ENCODE measurements at places on chromosomes 6 and 20.
A peak's percentile ranks its signal among the peaks of the same experiment; 100 is the strongest.

DNA sequence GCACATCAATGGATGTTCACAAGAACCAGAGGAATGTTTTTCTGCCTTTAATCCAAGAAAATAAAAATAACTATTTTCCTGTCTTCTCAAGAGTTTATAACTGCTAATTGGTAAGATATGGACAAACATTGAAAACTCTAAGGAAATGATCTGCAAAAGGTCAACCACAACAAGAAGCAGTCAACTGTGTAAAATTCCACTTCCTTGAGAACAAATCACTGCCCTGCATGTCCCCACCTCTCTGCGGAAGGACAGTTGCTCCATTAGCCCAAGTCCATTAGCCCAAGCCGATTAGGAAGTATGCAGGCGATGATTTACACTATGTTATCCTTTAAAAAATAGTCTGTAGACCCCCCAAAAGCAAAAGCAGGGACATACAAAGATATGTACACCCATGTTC is 27.6 kb downstream of the SLC22A23 start:
- no peak for DNase-seq

DNA sequence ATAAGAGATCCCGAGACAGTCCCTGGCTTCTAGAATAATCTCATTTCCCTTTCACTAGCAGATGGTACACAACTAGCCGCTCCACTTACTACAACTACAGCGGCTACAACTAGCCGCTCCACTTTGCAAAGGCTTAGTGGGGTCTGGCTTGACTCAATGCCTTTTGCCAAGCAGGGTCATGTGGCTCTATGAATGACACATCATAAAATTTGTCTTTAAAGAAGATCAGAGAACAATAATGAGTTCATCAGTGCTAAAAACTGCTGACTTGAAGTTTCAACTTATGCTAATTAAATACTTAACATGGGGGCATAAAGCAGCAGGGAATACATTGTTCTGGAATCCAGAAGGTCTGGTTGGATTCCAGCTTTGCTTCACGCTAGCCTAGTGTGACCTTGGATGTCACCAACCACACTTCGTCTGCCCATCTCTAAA is 2.0 kb upstream of the MICAL1 start:
- no peak for DNase-seq

DNA sequence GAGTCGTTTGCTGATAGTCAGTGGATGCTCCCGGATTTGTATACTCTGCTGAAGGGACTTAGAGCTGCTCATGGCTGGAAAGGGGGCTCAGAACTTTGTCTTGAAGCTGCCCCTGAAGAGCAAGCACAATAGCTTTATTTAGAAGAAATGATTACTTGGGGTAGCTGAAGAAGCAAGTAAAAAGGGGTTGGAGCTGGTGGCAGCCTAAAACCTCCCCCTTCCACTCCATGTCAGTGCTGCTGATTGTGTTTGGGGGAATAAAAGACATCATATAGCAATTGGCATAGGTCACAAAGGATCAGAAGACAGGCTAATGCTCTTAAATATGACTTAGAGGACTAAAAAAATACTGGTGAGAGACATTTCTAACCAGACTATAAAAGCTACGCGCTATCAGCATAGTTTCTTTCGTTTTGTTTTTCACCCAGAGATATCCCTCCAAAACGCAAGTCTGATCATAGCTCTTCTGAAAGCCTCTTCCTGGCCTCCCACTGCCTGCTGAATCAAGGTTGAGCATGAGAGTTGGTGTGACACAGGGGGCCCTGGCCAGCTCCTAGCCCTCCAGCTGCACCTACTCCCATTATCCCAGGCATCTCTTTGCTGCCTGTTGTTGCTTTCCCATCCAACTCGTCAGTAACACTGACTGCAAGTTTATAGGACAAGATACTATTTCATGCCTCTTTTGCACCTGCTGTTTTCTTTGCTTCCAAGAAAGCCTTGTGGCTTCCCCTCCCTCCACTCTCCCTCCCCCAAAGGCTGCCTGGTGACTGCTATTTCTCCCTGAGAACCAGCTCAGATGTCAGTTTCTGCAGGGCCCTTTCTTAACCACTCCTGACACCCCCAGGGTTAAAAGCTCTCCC is 33.9 kb upstream of the SGK1 start:
- DNase-seq: peak; percentile 39

- DNase-seq: no peak
These were observed 417 bp downstream of the NFATC2 start for GRCh38 chr20:51542033-51542570.

DNA sequence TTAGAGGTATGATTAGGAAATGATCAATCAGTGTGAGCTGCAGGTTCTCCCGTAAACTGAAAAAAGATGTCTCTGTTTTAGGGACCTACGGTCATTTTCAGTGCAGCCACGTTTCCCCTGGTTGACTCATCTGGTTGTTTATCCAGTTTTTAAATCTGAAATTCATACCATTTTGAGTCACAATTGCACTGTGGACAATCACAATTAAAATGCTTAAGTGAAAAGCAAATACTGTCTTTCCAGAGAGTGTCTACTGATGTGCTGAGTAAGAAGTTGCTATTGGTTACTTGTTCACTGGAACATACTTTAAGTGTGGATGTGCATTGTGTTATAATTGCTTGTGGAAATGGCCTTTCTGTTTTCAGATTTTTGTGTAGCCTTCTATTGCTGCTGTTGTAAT is 305.1 kb upstream of the SASH1 start:
- no peak for DNase-seq

DNA sequence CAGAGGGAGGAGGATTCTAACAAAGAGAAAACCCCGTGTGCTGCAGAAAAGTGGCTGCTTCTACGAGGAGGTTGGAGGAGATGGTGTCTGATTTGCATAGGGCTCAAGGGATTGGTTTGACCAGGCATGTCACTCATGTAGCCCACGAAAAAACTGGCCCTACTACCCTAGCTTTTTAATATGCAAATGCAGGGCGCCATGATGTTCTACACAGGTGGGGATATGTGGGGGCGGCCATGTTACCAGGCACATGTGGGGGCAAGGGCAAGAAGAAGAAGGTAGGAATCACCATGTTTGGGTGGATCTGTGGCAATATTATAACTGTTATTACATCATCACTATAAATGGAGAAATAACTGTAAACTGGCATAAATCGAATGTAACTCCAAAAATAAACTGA is 9.9 kb downstream of the KIAA1755 start:
- DNase-seq: no peak

- no peak for DNase-seq
These were observed 92.7 kb upstream of the SIRPA start for GRCh38 chr20:1802385-1803060.

GRCh38 chr20:48822879-48823385 is 4.9 kb downstream of the PREX1 start:
- DNase-seq: no peak

DNA sequence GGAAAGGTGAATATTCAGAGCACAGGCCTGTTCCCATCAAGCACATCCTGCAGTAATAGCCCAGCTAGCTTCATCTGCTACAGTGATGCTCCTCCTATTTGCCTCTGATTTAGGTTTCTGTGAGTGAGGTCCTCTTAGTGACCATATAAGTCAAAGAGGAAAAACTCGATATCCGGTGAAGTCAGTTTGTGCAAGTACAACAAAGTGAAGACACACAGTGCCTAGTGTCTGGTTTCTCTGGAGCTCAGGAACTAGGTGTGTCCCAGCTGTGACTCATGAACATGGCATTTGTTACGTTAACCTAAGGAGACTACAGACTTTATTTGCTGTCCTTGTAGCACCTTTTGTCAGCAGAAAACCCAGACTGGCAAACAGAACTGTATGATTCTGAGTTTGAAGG is 33.9 kb downstream of the EDN1 start:
- DNase-seq: no peak

DNA sequence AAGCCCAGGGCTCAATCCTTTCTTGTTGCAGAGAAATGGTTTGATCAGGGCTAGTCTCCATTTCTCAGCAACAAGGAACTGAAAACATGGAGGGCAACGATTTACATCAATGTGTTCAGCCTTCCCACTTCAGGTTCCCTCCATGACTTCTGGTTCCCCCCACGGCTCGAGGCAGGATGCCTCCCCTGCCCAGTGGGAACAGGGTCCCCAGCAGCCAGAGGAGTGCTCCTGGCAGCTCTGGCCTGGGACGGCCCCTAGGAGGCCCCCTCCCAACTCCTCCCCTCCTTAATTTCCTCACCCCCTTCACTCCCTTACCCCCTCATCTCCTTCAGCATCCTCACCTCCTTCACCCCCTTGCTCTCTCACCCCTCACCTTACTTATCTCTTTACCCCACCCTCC is 283.8 kb downstream of the CDC5L start:
- DNase-seq: no peak

DNA sequence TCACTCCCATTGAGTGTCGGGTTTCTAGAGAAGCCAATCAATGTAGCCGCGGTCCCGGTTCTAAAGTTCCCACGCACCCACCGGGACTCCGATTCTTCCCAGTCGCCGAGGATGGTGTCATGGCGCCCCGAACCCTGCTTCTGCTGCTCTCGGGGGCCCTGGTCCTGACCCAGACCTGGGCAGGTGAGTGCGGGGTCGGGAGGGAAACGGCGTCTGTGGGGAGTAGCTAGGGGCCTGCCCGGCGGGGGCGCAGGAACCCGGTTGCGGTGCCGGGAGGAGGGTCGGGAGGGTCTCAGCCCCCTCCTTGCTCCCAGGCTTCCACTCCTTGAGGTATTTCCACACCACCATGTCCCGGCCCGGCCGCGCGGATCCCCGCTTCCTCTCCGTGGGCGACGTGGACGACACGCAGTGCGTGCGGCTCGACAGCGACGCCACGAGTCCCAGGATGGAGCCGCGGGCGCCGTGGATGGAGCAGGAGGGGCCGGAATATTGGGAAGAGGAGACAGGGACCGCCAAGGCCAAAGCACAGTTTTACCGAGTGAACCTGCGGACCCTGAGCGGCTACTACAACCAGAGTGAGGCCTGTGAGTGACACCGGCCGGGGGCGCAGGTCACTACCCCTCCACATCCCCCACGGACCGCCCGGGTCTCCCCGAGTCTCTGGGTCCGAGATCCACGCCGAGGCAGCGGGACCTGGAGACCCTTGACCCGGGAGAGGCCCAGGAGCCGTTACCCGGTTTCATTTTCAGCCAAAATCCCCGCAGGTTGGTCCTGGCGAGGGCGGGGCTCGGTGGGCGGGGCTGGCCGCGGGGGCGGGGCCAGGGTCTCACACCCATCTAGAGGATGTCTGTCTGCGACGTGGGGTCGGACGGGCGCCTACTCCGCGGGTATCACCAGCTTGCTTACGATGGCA is 35.2 kb upstream of the HLA-G start:
- no peak for DNase-seq

- no peak for DNase-seq
These were observed 66.0 kb downstream of the CTNNBL1 start for GRCh38 chr20:37759761-37760209.

DNA sequence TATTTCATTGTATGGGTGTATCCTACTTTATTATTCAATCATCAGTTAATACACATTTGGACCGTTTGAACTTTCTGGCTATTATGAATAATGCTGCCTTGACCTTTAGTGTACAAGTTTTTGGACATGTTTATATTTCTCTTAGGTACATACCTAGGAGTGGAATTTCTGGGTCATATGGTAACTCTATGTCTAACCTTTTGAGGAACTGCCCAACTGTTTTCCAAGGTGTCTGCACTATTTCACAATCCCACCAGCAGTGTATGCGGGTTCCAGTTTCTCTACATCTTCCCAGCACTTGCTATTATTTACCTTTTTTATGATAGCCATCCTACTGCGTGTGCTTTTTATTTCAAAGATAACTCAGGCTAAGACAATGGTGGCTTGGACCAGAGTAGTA is 14.3 kb upstream of the SLC13A3 start:
- DNase-seq: no peak

- no peak for DNase-seq
These were observed 39.9 kb downstream of the MYO6 start for GRCh38 chr6:75788894-75789293.

GRCh38 chr6:19013026-19013705 is 626.0 kb downstream of the RNF144B start:
- DNase-seq: no peak

GRCh38 chr6:148440877-148441453 is 98.3 kb downstream of the SASH1 start:
- DNase-seq: no peak

- no peak for DNase-seq
These were observed 73.2 kb downstream of the CDYL start for GRCh38 chr6:4849226-4850022.

DNA sequence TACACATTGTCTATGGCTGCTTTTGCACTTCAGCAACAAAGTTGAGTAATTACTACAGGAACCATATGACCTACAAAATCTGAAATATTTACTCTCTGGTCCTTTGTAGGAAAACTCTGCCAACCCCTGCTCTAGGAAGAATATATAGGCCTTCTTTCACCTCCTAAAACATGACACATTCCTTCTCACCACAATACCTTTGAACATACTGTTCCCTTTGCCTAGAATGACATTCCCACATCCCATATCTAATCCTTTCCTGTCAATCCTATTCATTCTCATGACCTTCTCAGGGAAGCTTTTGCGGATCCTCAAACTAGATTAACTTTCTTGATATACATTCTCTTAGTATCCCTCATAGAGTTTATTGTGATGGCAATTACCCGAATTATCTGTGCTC is 18.0 kb upstream of the NCOA6 start:
- no peak for DNase-seq

- DNase-seq: no peak
These were observed 184.6 kb downstream of the ID4 start for GRCh38 chr6:20021795-20022194.

- DNase-seq: no peak
These were observed 408.9 kb downstream of the CBLN4 start for GRCh38 chr20:55596431-55596830.

GRCh38 chr6:150144294-150144868 is 1.5 kb downstream of the PPP1R14C start:
- no peak for DNase-seq

DNA sequence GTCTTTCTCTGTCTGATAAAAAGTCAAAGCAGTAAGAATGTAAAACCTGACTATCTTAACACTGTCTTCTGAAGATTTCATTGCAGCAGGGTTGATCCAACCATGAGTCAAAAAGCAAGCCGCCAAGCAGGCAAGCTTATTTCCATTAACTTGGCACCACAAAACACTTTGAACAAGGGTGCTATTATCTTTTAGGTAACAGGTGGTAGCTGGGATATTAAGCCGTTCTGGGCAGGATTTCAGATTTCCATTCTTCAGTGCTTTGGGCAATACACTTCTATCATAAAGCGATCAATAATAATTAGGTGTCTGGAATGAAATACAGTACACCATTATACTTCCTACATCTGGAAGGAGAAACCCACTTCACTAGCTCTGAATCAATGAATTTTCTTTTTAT is 181.9 kb downstream of the TBC1D7 start:
- no peak for DNase-seq

Measured in NCI-H2107 (cell line).